ENCODE measurements at places on chromosomes 1 and 21.
A peak's percentile ranks its signal among the peaks of the same experiment; 100 is the strongest.

- no peak for DNase-seq
Observed at GRCh38 chr1:155202198-155202597, 5.5 kb downstream of the THBS3 start.

GRCh38 chr21:33036430-33037162, 10.9 kb downstream of the OLIG2 start:
- DNase-seq = no peak

- no peak for DNase-seq
Observed at GRCh38 chr1:223525957-223526356, 132.7 kb downstream of the CCDC185 start.

GRCh38 chr21:36504067-36505058, 24.4 kb upstream of the CLDN14 start:
- DNase-seq = peak; percentile 9

DNA sequence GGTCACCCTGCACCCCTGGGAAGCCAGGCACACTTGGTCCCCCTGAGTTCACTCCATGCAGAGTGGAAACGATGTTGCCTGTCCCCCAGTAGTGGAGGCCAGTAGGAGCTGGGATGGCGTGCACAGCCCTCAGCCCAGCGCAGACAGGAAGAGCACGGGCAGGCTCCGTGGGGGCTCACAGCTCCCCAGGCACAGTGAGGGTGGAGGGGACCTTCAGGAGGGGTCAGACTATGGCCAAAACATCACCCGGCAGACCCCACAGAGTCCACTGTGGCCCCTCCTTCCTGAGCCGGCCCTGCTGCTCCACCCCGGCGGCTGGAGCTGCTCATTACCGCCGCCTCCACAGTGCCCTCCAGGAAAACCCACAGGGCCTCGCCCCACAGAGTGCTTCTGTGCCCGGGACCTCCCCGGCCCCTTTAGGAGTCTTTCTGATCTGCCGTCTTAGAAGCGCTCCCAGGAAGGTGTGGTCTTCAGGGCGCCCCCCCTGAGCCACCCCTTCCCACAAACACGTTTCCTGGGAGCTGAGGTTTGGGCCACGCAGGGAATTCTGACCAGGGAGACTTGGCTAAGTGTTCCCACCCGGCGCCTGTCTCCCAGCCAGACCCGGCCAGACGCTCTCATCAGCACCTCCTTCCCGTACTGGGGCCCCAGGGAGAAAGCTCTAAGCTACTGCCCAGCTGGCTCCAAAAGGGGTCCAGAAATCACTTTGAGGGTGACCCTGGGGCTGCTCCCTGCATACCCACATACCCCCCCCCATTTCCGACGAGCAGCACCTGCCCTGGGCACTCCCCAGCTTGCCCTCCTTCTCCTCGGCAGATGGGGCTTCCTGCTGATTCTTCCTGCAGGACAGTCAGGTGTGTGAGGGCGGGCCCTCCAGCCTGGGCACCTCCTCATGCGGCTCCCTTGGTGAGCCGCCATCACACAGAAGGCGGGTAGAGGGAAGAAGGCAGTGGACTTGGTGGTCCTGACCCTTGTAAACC, 38.8 kb downstream of the RIPK4 start:
- no peak for DNase-seq

DNA sequence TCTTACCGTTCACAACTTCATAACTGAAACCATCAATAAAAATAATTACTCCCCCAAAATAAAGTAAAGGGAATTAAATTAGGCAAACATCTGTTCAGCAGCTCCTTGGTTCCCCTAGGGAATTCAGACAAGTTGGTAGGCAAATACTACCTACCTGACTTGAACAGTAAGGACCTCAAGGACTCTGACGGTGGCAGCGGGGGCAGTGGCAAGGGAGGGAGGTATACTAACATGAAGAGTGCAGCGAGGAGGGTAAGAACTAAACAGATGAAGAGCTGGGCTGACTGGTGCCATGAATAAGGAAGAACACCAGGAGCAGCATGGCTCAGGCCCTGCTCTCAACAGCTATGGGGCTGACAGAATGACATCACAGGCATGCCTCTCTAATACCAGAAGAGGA, 33.1 kb downstream of the MTOR start:
- DNase-seq = no peak

- no peak for DNase-seq
Observed at GRCh38 chr1:59079434-59080140, 217.3 kb upstream of the FGGY start.

GRCh38 chr21:37862536-37862935, 53.7 kb downstream of the KCNJ6 start:
- peak; percentile 22 for DNase-seq

GRCh38 chr1:31501505-31501904, 74.8 kb upstream of the TINAGL1 start:
- DNase-seq = no peak

- DNase-seq = peak; percentile 69
Observed at GRCh38 chr1:59044535-59045121, 252.3 kb upstream of the FGGY start.

- peak; percentile 85 for DNase-seq
Observed at GRCh38 chr1:228866468-228866867, 131.2 kb downstream of the RHOU start.

GRCh38 chr1:235503403-235504121, 690 bp downstream of the B3GALNT2 start:
- peak; percentile 76 for DNase-seq

- DNase-seq = no peak
Observed at GRCh38 chr1:119859647-119860046, 36.7 kb downstream of the ADAM30 start.

GRCh38 chr1:180911640-180912191, 981 bp upstream of the KIAA1614 start:
- DNase-seq = peak; percentile 35

DNA sequence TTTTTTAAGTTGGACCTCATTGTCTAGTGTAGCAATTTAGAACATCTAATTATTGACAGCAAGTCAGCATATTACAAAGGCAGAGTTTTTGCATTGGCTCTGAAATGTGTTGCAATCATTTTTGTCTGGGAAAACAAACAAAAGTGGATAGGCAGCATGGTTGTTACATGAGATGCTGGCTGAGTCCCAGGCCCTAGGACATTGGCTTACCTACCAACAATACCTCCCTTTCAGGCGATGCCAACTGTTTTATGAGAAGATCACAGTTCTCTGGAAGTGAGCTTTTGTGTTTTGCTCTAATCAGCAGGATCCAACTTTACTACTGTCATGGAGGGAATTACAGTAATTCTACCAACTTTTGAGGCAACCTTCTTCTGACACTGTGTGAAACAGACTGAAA, 71.5 kb upstream of the CXADR start:
- no peak for DNase-seq

GRCh38 chr1:209873067-209873799, 45.5 kb downstream of the UTP25 start:
- no peak for DNase-seq

DNA sequence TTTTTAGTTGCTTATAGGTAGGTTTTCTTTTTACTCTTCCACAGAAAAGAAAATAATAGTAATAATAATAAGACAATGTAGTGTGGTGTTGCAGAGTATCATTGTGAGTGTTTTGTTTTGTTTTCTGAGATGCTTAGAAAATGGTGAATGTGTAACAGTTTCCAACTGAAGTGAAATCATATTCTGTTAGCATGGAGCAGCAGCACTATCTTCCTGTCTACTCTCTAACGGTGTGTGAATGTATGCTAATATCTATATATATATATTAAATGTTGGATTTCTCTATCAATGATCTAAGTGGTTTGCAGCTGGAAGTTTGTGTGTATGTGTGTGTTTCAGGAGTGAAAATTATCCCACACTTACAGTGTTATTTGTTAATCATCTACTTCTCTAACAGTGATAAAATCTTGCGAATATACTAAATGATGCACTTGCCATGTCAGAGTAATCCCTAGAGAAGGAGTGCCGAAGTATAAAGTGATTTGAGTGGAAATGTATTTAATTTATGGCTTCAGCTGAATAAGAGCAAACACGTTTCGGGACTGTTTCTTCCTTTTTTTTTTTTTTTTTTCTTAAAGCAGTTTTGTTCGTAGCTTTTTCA, 377 bp downstream of the SAMD13 start:
- no peak for DNase-seq

GRCh38 chr1:160830321-160831153, 32.1 kb downstream of the CD244 start:
- peak; percentile 46 for DNase-seq

GRCh38 chr1:61853583-61853982, 111.3 kb downstream of the PATJ start:
- no peak for DNase-seq

DNA sequence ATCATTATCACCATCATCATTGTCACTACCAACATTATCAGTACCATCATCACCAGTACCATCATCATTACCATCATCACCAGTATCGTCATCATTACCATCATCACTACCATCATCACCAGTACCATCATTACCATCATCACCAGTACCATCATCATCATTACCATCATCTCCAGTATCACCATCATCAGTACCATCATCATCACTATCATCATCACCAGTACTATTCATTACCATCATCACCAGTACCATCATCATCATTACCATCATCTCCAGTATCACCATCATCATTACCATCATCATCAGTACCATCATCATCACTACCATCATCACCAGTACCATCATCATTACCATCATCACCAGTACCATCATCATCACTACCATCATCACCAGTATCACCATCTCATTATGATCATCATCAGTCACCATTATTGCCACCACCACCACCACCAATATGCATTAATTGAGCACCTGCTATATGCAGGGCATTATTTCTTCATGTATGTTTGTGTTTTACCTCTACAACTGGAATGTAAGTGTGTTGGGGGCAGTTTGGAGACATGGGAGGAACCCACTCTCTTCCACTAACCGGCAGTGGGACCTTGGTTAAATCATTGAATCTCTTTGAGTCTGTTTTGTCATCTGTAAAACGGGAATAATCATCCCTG, 7.0 kb downstream of the ZBTB8B start:
- DNase-seq = no peak

GRCh38 chr1:31748365-31748764, 15.8 kb downstream of the ADGRB2 start:
- peak; percentile 97 for DNase-seq

- DNase-seq = no peak
Observed at GRCh38 chr1:231781892-231782291, 155.3 kb downstream of the DISC1 start.

DNA sequence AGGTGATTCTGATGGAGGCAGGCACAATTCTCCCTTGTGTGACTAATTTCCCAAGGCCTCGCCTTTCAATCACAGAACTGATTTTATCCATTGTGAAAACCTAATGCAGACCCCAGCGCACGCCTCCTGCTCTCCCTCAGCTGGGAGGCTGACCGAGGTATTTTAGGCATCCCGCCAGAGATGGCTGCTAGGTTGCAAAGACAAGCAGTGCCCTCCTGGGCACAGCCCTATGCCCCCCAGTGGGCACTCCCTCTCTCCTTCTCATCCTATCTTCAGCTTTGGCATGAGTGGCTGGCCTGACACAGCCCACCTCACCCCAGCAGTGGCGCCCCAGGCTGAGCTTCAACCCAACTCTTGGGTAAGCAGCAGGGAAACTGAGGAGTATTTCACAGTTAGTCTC, 24.2 kb upstream of the ZNF648 start:
- no peak for DNase-seq

DNA sequence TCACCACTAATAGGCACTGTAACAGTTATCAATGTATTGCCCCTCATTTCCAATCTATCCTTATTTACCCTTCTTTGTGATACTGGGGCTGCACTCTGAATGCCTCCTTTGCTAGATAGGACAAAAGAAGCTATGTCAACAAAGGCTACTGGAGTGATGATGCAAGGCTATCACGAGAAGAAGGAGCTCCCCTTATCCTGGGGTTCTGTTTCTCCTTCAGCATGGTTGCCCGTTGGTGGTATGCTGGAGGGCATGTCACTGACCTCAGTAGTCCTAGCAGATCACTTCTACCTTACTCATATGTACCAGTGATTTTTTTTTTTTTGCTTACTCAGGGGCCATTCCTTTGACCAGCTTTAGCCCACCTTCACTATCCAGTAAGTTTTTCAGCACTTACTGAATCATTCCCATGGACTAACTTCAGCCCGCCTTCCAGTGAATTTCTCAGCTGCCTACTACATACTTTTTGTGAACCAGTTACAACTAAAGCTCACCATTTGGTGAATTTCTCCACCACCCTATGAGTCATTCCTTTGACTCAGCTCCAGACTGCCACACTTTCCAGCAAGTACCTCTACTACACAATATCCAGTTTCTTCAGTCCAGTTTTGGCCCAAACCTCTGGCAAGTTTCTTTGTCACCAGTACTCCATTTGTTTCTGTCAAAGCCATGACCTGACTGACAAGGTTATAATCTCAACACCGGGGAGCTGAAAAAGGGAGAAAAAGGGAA, 944.5 kb downstream of the KCNT2 start:
- DNase-seq = no peak

- DNase-seq = no peak
Observed at GRCh38 chr1:88124614-88125013, 559.5 kb upstream of the PKN2 start.

DNA sequence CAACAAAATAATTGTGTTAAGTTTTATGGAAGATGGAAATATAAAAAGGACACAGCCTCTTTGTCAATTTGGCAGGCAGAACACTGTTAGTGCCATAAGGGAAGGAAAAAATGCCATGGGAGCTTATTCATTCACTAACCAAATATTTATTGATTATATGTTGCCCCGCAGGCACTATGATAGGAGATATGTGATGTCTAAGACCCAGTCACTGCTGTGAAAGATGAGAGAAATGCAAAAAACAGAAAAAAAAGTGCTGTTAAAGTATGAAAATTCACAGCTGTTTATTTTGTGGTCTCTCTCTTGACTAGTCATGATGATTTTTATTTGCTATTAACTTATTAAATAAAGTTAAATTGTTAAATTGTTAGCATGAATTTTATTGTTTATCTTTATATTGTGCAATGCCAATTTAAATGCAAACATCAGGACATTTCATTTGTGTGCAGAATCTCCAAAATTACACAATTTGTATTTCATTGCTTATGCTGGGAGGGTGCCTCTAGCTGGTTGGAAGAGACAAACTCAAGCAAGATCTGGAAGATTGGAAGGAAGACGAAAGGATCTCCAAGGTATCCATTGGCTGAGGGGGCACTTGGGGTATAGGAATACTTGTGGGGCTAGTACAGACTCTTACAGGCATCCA, 17.8 kb upstream of the PTGFR start:
- no peak for DNase-seq

DNA sequence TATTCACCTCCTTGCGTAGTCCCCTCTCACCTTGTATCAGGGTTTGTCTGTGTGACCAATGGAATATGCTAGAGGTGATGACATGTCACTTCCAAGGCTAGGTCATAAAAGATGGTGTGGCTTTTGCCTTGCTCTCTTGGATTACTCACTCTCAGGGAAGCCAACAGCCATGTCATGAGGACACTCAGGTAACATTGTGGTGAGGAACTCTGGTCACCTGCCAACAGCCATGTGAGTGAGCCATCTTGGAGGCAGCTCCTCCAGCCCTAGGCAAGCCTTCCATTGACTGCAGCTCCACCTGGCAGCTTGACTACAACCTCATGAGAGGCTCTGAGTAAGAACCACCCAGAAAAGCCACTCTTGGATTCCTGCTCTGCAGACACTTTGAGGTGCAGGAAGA, 11.0 kb upstream of the HEYL start:
- no peak for DNase-seq

DNA sequence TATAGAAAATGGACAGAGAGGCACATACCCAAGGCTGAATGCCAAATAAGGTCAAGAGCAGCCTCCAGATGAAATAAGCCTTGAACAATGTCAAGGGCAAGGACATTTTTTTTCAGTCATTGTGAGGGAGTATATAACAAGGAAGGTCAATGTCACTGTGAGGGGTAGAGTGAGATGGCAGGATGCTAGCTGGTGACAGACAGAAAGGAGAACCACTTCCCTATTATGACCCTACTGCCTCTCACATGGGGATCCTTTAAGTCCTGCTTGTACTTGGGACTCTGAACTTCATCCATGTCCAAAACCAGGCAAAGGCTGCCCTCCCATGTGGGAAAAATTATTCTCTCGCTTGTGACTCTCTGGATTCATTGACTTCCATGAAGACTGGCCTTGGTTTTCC, 119.5 kb upstream of the COA6 start:
- no peak for DNase-seq

Measured in large intestine (tissue), 12 donors.